ENCODE measurements at places on chromosomes 6 and 20. TPM values are rescaled to one million over a fixed set of nuclear protein-coding genes. Genes with fewer than 3 reads are reported as not detected.

- no peak for DNase-seq
These were observed 15.7 kb upstream of the CST7 start for GRCh38 chr20:24933266-24933908.

DNA sequence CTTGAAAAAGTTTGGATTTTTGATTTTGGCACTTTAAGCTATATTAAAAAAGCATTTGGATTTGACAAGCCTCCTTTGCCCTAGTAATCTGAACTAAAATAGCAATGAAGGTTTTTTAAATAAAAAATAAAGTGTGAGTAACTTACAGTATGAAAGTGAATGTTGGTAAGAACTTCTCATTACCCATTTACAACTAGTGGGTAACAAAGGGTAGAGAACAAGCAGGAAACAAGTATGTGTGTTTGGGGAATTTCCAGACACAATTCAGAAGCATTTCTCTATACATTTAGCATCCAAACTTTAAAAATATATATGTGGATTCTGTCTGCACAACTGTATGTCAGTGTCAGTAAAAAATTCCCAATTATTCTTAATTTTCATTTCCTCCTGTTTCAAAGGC is 2.9 kb downstream of the TMEM30A start:
- peak; percentile 45 for DNase-seq

- no peak for DNase-seq
These were observed 71.5 kb downstream of the EFCAB8 start for GRCh38 chr20:32930181-32930580.

PLA2G7 gene
- under 0.01 TPM for total RNA-seq

SLC24A3 gene
- total RNA-seq: under 0.01 TPM

POU3F2 gene
- not detected for total RNA-seq

PRL gene
- not detected for total RNA-seq

GRCh38 chr20:60066438-60066823 is 108.2 kb downstream of the CDH26 start:
- no peak for DNase-seq
